Kidney tubule cell (primary cell): ENCODE measurements at places on chromosomes 2 and 18.
A peak's percentile ranks its signal among the peaks of the same experiment; 100 is the strongest.

GRCh38 chr2:119352357-119352756 lies 14.3 kb downstream of the C2orf76 start:
- DNase-seq = peak; percentile 8

DNA sequence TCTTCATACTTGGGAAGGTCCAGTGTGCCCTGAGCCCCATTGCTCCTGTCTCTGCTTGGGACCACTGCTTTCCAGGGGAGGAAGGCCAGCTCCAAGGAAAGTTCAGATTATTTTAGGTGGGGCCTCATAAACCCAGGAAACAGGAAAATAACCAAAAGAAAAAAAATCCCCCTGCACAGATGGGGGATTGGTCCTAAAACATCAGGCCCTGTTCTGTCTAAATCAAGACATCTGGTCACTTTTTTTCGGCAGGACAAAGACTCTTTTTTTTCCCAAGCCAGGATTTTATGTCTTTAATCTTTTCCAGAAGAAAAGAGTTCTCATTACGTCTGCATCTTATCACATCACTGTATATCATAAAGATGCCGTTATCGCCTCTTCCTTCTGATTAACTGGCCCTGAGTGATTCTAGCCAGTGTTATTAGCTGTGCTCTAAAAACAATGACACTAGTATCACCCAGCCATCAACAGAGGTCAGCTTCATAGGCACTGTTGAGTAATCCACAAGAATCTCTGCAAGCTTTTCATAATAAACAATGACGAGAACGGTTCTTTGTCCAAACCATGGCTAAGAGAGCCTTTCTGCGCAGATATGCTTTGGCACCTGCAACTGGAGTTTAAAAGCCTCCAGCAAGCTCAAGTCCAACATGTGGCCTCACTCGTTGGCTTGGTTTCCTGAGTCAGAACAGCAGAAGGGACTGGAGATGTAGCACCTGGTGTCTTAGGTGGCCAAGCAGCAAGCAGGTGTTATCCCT lies 138.2 kb downstream of the VAPA start:
- no peak for DNase-seq

- no peak for DNase-seq
Observed at GRCh38 chr2:230335461-230335863, 8.5 kb downstream of the SP140L start.

GRCh38 chr2:143968860-143969259 lies 551.1 kb downstream of the ZEB2 start:
- no peak for DNase-seq

DNA sequence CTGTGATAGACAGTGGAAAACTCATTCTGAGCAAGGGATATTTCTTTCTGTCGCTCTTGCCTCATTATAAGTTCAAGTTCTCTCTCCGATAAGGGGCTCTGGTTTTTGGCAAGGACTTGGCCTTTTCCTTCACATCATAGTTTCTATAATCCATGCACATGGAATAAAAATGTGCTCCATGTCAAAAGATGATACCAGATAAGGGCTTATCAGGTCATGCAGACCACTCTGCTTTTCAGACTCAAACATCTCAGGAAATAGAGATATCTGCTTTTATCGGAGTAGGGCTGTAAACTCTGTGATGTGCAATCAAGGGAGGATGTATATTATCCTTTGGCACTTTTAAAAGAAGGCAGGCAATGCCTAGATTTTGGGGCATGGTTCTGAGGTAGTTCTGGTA lies 45.0 kb upstream of the DARS1 start:
- no peak for DNase-seq

DNA sequence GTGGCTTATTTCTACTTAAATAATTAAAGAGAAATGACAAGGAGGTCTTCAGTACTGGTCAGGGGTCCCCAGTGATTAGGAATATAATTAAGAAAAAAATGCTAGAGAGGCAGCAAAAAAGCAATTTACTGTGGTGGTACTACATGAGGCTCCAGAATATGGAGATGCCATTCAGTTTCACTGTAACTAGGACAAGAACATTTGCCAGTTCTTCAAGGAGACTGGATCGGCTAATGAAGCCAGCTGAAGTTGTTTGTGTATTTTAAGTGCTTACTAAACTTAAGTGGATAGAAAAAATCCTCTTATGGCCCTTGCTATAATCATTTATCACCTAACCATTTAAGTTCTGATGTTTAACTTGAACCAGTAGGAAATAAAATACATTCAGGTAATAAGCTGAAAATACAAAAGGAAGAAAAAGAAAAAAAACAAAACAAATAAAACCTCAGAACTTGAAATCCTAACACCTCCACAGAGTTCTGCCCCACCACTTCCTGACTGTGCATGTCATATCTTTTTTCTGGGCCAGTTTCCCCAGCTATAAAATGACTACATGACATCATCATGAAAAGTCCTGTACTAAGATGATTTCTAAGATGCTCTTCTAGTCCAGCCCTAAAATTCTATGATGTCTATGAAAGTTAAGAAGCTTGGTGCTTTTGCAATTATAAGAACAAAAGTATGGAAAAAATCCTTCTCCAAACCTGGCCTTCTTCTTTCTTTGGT lies 98.0 kb downstream of the TRABD2A start:
- DNase-seq = no peak

- peak; percentile 2 for DNase-seq
Observed at GRCh38 chr18:33757037-33757436, 179.0 kb downstream of the ASXL3 start.

DNA sequence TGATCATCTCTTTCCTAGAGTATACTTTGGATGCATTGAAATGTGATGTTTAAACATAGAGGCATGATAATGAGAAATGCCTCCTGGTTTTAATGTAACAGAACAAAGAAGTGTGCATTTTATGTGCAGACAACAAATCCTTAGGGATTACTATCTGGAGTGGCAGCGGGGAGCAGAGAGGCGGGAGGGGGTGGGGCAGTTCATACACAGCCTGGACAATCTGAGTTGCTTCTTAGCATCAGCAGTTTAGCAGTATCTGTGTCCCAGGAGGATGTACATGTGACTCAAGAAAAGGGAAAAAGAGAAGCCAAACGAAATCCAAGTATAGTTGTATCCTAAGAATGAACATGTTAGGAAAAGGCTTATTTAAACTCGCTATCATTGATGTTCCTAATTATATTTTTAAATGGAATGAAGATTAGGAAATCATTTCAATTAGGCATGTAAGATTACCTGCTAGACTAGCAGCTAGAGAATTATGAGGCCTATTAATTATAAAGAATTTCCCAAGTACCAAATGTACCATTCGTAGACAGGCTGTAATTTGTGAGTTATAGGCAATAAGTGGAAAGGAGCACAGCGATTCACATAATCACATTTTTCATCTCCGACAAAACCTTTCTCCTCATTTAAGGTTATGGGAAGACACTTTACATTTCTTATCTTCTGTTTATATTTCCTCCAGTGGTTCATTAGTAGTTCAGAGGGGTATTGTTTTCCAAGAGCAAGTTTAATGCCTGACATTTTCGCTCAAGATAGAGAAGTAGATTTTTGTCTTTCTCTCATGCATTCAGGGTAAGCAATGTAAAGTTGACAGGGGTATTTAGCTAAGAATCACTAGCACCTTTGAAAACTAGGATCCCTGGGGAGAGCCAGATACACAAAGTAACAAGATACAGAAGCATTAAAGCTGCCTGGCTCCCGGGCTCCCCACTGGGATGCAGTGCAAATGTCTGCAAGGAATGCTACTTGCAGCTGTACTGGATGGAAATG lies 141.3 kb upstream of the NOSTRIN start:
- no peak for DNase-seq

- peak; percentile 35 for DNase-seq
Observed at GRCh38 chr2:72112401-72112800, 35.3 kb downstream of the CYP26B1 start.
